Neural crest cell (in vitro differentiated cells): ENCODE measurements at places on chromosomes 5 and 9. TPM values are rescaled to one million over a fixed set of nuclear protein-coding genes. Genes with fewer than 3 reads are reported as not detected.
A peak's percentile ranks its signal among the peaks of the same experiment; 100 is the strongest.

Gene HTR4
- total RNA-seq: not detected in 2 replicates

Gene PCDHB5
- total RNA-seq: 3.0 and 3.3 TPM in 2 replicates

Gene RARS1
- total RNA-seq: 82.1 and 87.6 TPM in 2 replicates

Gene PTGDS
- not detected in 2 replicates for total RNA-seq

DNA sequence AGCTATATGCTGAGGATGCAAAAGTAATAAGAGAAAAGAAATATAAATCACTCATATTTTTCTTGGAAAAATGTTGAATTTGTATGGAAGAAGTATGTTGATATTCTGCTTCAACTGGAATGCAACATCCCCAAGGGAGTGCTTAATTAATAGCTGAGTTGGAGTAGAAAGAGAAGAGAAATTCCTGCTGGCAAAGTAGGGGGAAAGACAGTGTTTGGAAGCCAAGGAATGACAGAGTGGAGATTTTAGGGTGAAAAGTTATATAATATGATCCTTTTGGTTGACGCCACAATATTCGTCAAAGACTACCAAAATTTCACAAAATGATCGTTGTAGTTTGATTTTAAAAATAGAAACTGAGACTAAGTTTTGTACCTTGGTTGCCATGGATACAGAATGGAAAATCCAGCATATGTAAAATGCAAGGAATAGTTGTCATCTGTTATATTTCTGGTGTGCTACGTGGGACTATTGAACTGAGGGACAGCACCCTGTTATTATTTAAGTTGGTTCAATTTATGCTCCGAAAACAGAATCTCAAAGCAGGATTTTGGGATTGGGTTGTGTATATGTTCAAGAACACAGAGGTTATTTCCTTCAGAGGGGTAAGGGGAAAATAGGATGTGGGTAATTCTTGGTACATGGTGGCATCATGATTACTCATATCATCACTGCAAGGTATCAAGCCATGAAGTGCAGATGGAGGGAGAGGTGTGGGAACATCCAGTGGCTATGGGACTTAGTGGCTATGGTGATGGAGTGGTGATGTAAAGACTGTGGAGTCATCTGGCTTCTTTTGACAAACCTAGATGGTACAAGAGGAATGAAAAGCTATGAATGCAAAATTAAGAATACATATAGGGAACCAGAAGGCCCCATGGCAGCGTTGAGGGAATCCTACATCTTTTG is 61.0 kb downstream of the SUB1 start:
- H3K36me3 ChIP-seq: no peaks in the 10 kb centered on the region
- no peak for DNase-seq
- H3K27me3 ChIP-seq: no peaks in the 10 kb centered on the region
- H3K27ac ChIP-seq: no peak overlapping the region

GRCh38 chr9:133572821-133573361 is 36.3 kb downstream of the FAM163B start:
- DNase-seq: no peak
- H3K27me3 ChIP-seq: peaks cover 6% of the 10 kb centered on the region
- H3K27ac ChIP-seq: no peak overlapping the region
- H3K4me3 ChIP-seq: no peak overlapping the region
- peaks cover 12% of the 10 kb centered on the region for H3K4me1 ChIP-seq

GRCh38 chr9:31601666-31602065 is 782.8 kb upstream of the ACO1 start:
- H3K27me3 ChIP-seq: no peaks in the 10 kb centered on the region
- H3K27ac ChIP-seq: no peak overlapping the region
- no peaks in the 10 kb centered on the region for H3K4me1 ChIP-seq
- DNase-seq: no peak
- no peak overlapping the region for H3K4me3 ChIP-seq
- no peaks in the 10 kb centered on the region for H3K36me3 ChIP-seq

GRCh38 chr9:92299116-92299515 is 5.6 kb upstream of the IARS1 start:
- peaks cover 9% of the 10 kb centered on the region for H3K36me3 ChIP-seq
- H3K27me3 ChIP-seq: no peaks in the 10 kb centered on the region

- peaks cover 43% of the 10 kb centered on the region for H3K27me3 ChIP-seq
- H3K36me3 ChIP-seq: no peaks in the 10 kb centered on the region
- no peak overlapping the region for H3K27ac ChIP-seq
- H3K4me1 ChIP-seq: no peaks in the 10 kb centered on the region
- no peak for DNase-seq
Observed at GRCh38 chr9:38138276-38138675, 69.2 kb upstream of the SHB start.

- peaks cover 19% of the 10 kb centered on the region for H3K4me1 ChIP-seq
- no peak overlapping the region for H3K4me3 ChIP-seq
- H3K36me3 ChIP-seq: peaks cover 19% of the 10 kb centered on the region
- H3K27ac ChIP-seq: no peak overlapping the region
Observed at GRCh38 chr5:122877518-122877917, 32.1 kb downstream of the SNX24 start.

DNA sequence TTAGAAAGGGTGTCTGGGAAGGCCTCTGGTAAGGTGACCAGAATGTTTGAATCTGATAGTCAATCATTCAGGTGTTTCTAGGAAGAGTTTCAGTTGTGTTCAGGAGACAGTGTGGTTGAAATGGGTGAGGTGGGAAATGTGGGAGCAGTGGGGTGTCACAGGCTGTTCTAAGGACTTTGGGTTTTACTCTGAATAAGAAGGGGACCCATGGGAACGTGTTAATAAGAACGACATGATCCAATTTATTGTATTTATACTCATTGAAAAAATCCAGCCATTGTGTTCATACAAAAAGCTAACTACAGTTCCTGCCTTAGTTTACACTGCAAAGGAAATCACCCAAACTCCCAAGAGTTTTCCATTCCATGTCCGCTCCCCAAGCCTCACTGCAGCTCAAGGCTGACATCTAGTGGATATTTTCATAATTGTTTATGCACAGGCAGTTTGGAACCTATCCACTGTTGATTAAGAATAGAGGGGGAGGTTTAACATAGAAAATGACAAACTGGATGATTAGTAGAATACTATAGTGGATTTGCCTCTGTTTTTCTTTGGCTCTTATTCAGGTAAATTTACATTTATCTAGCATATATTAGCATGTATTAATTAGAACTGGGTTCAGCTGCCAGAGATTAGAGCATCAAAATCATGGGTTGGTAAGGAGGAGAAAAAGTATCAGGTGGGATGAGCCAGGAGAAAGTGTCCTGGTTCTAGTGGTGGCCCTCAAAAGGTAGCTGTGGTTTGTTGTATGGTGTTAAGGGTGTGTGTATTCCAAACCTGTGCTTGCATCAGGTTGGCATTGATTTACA is 17.7 kb downstream of the CAVIN4 start:
- peaks cover 24% of the 10 kb centered on the region for H3K27me3 ChIP-seq
- H3K36me3 ChIP-seq: no peaks in the 10 kb centered on the region
- peak; percentile 50 for DNase-seq
- H3K4me1 ChIP-seq: peaks cover 18% of the 10 kb centered on the region
- H3K4me3 ChIP-seq: peak overlapping the region; percentile 58

DNA sequence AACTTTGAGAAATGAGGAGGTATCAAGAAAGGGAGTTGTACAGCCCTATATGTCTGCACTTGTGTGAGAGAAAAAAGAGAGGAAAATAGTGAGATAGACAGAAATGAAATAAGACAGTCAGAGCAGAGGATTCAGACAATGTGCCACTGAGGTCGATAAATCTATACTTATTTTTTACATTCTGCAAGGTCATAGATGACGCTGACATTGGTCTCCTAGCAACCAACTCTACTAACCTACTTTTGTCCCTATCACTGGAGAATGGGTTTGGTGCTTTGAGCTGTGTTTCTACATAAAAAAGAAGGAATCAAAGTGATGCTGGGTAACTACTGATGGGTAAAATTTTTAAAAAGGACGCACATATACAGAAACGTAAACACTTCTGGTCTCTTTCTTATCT is 573.3 kb upstream of the RORB start:
- no peak for DNase-seq
- H3K36me3 ChIP-seq: no peaks in the 10 kb centered on the region
- H3K4me1 ChIP-seq: no peaks in the 10 kb centered on the region
- H3K27me3 ChIP-seq: no peaks in the 10 kb centered on the region
- no peak overlapping the region for H3K27ac ChIP-seq

GRCh38 chr9:18338042-18338441 is 135.9 kb upstream of the ADAMTSL1 start:
- no peaks in the 10 kb centered on the region for H3K27me3 ChIP-seq
- no peak overlapping the region for H3K4me3 ChIP-seq
- H3K27ac ChIP-seq: no peak overlapping the region
- no peak for DNase-seq

DNA sequence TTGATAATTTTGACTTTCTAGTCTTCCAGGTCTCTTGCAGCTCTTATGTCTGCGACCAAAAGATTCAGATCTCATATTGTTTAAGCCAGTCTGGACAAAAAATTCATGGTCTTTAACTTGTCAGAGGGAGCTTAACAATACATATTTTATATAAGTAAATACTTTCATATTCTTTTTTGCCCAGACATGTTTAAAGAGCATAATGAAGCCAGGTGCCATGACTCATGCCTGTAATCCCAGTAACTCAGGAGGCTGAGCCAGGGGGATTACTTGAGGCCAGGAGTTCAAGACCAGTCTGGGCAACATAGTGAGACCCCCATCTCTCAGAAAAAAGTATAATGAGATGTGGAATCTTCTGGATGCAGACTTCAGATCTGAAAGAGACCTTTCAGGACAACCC is 69.8 kb downstream of the JMY start:
- no peak overlapping the region for H3K4me3 ChIP-seq
- no peak overlapping the region for H3K27ac ChIP-seq
- DNase-seq: no peak

DNA sequence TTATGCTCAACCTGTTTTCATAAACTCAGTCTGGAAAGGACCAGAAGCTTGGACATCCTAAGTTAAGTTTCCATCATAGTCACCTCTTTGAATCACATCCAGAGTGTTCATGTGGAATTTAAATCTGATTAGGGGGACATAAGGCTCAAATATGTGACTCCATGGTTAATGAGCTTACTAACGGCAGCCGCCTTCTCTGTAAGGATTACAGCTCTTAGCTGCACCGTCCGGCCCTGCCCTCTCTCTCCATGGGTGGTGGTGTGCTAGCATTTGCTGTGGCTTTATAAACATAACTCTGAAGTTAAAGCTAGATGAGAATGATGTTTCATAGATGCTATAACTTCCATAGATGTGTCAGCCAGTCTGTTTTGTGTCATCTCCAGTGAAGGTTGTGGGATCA is 156.5 kb downstream of the TRIO start:
- H3K27ac ChIP-seq: no peak overlapping the region
- H3K27me3 ChIP-seq: no peaks in the 10 kb centered on the region
- peaks cover 2% of the 10 kb centered on the region for H3K36me3 ChIP-seq
- peaks cover 5% of the 10 kb centered on the region for H3K4me1 ChIP-seq
- DNase-seq: no peak

GRCh38 chr5:15943487-15943886 is 236.1 kb downstream of the MARCHF11 start:
- no peaks in the 10 kb centered on the region for H3K27me3 ChIP-seq
- no peaks in the 10 kb centered on the region for H3K4me1 ChIP-seq
- no peak overlapping the region for H3K27ac ChIP-seq
- DNase-seq: no peak
- peaks cover 26% of the 10 kb centered on the region for H3K36me3 ChIP-seq

DNA sequence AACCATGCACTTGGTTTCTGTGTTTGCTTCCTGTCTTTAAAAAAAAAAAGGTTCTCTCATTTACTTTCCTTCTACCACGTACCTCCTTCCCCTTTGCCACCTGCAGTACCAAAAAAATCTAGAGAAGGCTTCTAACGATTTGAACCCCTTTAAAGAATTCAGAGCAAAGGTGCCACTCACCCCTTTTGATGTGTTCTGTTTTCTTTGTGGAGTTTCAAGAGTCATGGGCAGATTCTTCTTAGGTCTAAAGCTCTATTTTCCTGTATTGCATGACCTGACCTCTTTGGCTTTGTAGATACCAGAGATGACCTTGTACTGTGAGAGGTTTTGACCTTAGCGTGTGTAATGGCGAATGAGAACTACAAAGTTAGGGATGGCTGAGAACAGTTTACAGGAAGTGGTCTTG is 29.0 kb downstream of the TXNDC8 start:
- peaks cover 6% of the 10 kb centered on the region for H3K4me1 ChIP-seq
- H3K27me3 ChIP-seq: no peaks in the 10 kb centered on the region
- H3K36me3 ChIP-seq: no peaks in the 10 kb centered on the region
- H3K4me3 ChIP-seq: no peak overlapping the region
- H3K27ac ChIP-seq: peak overlapping the region; percentile 51
- DNase-seq: no peak

- H3K36me3 ChIP-seq: no peaks in the 10 kb centered on the region
- H3K4me1 ChIP-seq: no peaks in the 10 kb centered on the region
- DNase-seq: no peak
- no peaks in the 10 kb centered on the region for H3K27me3 ChIP-seq
Observed at GRCh38 chr5:95984287-95984938, 22.8 kb upstream of the ELL2 start.

DNA sequence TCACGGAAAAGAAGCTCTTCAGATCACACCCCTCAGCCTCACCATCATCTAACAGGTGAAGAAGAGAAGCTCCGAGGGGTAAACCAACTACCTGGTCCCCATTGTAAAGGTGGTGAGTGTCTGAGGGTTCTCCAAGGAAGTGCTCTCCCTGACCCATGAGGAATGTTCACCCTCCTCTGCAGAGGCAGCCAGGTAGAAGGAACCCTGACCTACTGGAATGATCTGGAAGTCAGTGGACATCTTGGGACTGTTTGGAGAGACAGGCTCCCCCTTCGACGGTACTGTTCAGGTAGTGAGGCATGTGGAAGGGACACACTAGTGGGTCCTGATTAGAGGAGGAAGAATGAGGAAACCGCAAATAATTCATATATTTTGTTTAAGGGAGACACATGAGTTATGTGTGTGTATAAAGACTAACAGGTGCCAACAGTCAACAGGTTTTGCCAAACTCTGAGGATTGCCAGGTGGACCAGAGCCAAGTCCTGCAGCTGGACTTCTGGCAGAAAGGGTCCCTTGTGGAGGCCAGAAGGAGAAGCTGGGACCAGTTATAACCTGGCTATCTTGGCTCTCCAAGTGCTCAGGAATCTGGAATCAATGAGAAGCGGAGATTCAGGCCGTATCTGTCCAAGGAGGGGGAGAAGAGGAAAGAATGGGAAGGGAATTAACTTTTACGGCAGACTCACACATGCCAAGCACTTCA is 3.0 kb upstream of the ZBTB34 start:
- no peak overlapping the region for H3K27ac ChIP-seq
- peak overlapping the region; percentile 77 for H3K4me3 ChIP-seq
- peaks cover 16% of the 10 kb centered on the region for H3K4me1 ChIP-seq
- peaks cover 40% of the 10 kb centered on the region for H3K27me3 ChIP-seq
- H3K36me3 ChIP-seq: no peaks in the 10 kb centered on the region
- DNase-seq: no peak

DNA sequence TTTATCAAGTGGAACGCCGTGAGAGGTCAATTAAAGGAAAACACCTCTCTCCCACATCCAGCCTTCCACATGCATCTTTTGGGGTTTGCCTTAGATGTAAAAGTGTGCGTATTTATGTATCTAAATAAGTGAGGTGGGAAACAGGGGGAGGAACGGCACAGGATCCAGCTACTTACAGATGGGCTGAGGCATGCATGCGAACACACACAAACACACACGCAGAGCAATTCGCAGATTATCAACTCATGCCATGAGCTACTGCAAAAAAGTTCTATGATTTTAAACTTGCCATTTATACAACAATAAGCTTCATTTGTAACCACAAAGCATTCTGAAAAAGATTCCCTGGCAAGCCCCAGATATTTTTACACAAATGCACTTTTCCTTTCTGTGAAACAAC is 242.1 kb downstream of the BNC2 start:
- DNase-seq: no peak
- no peak overlapping the region for H3K27ac ChIP-seq
- H3K36me3 ChIP-seq: no peaks in the 10 kb centered on the region
- H3K27me3 ChIP-seq: no peaks in the 10 kb centered on the region

- H3K27ac ChIP-seq: peak overlapping the region; percentile 67
- no peaks in the 10 kb centered on the region for H3K27me3 ChIP-seq
- no peak for DNase-seq
- peaks cover 17% of the 10 kb centered on the region for H3K4me1 ChIP-seq
- H3K36me3 ChIP-seq: no peaks in the 10 kb centered on the region
Observed at GRCh38 chr5:100777680-100778300, 125.3 kb downstream of the ST8SIA4 start.
